ENCODE measurements at places on chromosomes 5 and 9.

DNA sequence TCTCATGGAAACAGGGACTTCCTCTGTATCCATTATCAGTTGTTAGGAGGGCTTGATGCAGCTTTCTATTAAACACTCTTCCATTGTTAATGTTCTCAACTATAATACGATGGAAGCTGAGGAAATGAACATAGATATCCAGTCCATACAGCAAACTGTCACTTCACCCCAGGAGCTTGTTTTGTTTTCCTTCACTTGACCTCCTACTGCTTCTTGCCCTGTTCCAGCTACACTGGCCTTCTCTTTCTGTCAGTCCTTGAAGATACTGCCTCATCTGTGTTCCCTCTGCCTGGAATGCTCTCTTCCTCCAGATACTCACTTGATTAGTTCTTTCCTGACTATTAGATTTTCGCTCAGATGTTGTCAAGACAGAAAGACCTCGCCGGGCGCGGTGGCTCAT, 17.1 kb downstream of the CTNNA1 start:
- DNase-seq: no peak

- DNase-seq: peak; percentile 54
Measured at GRCh38 chr5:54900984-54901725, 84.2 kb downstream of the ESM1 start.

GRCh38 chr5:14809369-14810155, 62.0 kb downstream of the ANKH start:
- DNase-seq: peak; percentile 92

DNA sequence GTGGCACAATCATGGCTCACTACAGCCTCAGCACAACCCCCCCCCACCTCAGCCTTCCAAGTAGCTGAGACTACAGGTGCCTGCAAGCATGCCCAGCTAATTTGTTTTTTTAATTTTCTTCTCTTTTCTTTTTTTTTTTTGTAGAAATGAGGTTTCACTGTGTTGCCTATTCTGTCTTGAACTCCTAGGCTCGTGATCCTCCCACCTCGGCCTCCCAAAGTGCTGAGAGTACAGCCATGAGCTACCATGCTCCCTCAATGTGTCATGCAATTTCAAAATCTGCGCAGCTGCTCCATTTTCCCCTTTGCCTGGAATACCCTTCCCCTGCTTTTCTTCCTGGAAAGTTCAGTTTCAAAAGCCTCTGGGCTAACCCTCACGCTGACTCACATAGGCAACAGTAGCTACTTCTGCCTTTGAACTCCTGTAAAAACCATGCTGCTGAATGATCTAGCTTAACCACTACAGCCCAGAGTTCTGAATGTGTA, 71.0 kb upstream of the IL7R start:
- no peak for DNase-seq

- DNase-seq: no peak
Measured at GRCh38 chr5:42875785-42876374, 64.2 kb upstream of the SELENOP start.

DNA sequence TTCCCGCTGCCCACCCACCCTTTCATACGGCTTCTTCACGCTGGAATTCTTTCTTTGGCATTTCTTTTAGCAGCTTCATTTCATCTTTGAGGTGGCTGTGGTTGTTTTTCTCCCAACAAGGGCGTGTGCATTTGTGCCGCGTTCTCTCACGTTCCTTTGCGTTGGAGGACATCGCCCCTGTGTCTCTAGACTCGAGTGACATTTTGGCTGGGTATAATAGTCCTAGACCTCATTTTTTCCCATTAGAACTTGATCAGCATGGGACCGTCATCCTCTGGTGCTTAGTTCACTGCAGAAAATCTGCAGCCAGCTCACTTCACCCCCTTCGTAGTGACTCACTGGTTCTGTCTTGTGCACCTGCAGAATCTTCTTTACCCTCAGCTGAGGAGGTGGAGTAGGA, 29.5 kb downstream of the KCNT1 start:
- no peak for DNase-seq

DNA sequence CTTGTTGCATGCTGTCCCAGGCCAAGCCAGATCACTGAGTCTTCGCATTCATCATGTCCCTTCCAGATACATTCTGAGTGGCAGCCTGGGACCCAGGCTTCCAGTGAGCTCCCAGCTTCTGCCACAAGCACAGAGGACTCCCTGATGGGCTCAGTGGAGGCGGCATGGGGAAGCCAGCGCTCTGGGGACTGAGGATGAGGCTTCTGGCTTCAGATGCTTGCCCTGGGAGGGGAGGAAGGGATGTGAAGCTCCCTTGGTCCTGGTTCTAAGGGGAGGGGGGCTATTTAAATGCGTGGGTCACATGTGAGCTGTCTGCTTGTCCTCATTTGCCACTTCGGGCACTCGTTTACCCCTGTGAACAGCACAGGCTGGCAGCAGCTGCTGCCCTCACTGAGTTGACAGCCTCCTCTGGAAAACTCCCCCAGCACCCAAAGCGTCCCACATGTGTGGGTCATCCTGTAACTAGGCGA, 174.0 kb downstream of the NR3C1 start:
- DNase-seq: no peak

GRCh38 chr9:113775749-113776148, 100.4 kb upstream of the ZNF618 start:
- no peak for DNase-seq

GRCh38 chr9:7089406-7090193, 331.8 kb downstream of the KDM4C start:
- DNase-seq: no peak

DNA sequence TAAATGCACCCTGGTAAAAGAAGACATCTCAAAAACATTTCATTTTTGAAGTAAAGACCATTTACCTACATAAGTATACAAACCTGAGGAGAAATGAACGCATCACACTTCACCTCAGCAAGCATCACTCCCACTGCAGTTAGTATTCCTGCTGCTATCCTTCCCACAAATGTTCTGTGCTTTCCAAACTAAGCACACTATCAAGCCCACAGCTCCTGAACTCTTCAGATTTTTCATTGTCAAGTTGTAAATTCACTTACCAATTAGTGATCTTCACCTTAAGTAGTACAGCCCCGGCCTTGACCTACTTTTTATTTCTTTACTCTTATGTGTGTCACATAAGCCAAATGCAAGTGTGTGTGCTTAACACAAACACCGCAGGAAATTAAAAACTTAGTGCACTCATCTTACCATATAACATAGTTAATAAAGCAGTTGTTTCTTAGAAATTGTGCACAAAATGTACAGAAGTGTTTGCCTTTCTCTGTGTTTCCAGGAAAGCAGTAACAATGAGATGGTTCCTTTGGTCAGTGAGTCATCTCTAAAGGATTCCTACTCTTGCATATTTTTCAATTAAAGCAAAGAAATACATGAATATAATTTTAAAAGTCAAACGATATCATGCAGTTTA, 169.4 kb downstream of the APBA1 start:
- DNase-seq: peak; percentile 36

- no peak for DNase-seq
Measured at GRCh38 chr9:93387791-93388190, 63.7 kb upstream of the FAM120A start.

GRCh38 chr5:142250119-142250518, 74.7 kb downstream of the SPRY4 start:
- no peak for DNase-seq

GRCh38 chr5:201672-202071, 10.4 kb downstream of the LRRC14B start:
- DNase-seq: no peak

Data from HFFc6 (cell line).